Esophagus squamous epithelium (tissue), 5 donors: ENCODE measurements at places on chromosomes 1 and 21.

DNA sequence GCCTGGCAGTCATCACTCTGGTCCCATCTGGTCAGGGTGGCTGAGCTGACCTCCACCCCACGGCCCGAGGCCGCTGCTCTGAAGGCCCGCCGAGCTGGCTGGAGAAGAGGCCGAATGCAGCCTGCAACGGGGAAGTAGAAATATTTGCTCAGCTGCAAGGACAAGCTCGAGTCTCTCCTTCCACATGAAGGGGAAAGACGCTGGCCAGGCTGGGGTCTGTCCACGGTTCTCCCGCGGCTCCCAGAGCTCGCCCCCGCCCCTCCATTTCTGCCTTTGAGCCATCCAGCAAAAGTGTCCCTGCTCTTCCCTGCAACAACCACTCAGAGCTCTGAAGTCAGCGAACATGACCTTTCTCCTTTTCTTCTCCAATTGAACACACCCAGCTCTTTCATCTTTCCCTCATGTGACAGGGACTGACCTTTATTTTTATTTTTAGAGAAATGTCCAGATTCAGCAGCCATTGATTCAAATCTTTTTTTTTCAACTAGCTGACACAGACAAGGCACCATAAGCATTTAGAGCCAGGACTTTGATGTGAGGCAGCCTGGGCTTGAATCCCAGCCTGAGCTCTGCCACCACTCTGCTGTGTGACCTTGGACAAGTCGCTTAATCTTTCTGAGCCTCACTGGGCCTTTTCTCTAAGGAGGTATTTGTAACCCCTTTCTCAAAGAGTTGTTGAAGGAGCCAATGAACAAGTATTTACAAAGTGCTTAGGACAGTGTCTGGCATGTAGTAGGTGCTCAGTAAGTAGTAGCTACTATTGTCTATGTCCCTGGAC lies 149.3 kb upstream of the WNT4 start:
- DNase-seq: no peak

DNA sequence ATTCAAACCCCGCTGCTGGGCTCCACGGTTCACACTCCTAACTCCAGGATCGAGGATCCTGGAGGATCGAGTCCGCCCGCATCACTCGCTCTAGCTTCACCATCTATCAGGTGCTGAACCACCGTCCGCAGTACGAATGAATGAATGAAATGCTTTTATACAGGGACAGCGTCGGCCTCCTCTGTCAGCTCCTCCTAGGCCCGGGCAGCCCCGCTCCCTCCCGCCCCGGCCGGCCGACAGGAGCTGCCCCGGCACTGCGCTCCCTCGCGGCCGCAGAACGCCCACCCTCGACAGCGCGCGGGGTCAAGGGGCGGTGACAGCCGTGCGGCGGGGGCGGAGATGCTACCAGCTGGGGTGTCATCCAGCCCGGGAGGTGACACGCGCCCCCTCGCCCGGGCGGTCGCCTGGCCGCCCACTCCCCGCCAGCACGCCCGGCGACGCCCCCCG lies 520 bp downstream of the ZBTB17 start:
- no peak for DNase-seq

DNA sequence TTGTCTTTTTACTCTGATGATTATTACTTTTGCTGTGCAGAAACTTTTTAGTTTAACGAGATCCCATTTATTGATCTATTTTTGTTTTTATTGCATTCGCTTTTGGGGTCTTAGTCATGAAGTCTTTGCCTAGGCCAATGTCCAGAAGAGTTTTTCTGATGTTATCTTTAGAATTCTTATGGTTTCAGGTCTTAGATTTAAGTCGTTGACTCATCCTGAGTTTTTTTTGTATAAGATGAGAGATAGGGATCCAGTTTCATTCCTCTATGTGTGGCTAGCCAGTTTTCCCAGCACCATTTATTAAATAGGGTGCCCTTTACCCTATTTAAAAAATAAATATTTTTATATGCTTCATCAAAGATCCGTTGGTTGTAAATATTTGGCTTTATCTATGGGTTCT lies 13.2 kb downstream of the MAN1C1 start:
- DNase-seq: no peak

DNA sequence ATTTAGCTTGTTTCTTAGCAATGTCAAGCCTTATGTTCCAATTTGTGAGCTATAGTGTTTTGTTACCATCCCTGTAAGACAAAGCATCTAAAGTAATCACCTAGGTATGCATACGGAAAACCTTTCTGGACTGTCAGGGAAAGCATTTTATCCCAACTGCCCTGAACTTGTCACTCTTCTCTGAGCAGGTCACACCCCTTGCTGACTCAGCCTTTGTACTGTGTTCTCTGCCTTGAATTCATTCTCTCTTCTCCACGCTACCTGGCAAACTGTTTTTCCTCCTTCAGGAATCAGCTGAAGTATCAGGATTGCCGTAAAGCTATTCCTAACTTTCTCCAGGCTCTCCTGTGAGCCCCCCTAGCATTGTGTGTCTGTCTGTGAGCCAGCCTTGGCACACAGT lies 54.2 kb downstream of the PBX1 start:
- DNase-seq: no peak

DNA sequence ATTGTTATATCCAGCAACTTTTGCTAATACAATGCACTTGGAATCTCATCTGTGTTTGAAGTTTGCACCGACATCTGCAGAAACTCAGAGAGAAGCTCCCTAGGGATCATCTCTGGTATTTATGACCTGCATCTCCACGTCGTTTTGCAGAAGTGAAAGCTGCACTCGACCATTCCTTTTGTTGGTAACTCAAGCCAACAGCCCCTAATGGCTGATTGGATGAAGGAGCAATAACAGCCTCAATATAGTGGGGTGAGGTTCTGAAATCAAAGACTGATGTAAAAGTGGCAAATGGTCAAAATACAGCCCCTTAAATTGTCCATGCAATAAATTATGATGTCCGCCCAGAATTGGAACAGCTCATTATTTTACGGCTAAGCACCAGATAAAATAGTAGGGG lies 344.2 kb upstream of the KAZN start:
- no peak for DNase-seq

- no peak for DNase-seq
Observed at GRCh38 chr1:229579059-229579673, 20.7 kb upstream of the ABCB10 start.

DNA sequence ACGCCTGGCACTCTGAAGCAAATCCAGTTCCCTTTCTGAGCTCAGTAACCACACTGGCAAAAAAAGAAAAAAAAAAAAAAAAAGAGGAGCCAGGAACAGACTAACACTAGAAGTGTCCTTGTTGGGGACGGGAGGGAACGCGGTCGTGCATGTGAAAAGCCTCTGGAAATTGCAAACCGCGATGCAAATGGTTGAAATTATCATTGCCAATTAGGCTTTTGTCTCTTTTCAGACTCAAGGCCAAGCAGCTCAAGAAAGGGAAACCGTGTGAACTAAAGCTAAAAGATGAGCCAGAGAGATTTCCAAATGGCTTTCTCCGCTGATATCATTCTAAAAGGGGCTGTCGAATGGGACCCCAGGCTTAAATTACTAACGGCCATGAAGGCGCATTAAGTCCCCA lies 13.5 kb downstream of the TRABD2B start:
- no peak for DNase-seq

DNA sequence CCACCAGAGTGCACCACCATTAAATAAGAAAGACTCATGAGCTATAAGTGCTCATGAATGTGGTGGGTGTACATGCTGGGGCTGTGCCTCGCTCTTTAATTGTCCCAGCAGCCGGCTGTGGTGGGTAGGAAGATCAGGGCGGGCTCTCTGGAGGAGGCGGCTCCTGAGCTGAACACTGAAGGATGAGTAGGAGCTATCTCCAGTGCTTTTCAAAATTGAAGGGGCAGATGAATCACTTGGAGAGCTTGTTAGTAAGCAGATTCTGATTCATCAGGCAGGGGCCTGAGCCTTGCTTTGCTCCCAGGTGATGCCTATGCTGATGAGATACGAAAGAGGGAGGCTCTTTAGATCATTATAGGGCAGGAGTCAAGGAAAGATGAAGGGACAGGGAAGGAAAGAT lies 54.1 kb downstream of the ETS2 start:
- no peak for DNase-seq

DNA sequence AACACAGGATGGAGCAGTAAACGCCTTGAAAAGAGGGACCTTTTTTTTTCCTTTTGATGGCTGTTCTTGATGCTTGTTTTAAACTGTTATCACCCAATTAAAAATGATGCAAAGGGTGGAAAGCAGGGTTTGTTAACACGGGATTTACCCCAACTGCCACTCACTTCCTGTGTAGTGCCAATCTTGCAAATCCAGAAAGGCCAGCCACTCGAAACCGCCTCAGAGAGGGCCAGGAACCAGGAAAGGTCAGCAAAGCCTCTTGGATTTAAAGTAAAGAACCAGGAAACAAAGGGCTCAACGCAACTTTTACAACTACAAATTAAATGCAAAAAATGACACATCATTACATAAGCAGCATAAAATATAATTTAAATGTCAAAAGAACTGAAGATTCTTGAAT lies 347.4 kb downstream of the PDE4B start:
- no peak for DNase-seq

- no peak for DNase-seq
Observed at GRCh38 chr1:31769720-31770390, 5.7 kb upstream of the ADGRB2 start.

DNA sequence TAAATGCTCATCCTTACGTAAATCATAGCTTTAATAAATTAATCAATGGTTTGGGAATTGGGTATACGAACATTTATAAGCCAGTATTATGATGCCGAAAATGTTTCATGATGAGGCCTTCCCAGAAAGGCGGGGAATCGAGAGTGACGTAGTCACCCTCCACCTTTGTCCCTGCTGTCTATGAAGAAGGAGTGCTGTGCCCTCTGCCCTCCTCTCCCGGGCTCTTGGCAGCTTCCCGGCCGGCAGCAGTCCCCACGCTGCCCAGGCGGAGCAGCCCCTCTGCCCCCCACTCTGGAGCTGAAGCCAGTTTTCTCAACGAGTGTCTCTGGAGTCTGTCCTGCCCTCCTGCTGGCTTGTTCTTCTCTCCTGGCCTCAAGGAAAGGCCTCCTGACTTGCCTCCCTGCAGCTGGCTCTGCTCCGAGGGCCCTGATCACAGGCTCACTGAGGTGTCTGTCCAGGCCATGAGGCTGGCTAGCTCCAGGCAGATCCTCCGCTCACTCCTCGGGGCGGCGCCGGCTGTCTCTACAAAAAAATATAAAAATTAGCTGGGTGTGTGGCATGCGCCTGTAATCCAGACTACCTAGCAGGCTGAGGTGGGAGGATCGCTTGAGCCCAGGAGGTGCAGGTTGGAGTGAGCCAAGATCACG lies 150.7 kb upstream of the COL6A1 start:
- DNase-seq: no peak

GRCh38 chr1:5481889-5482288 lies 510.3 kb downstream of the NPHP4 start:
- DNase-seq: no peak

- DNase-seq: no peak
Observed at GRCh38 chr1:234901491-234902049, 227.1 kb downstream of the TOMM20 start.

DNA sequence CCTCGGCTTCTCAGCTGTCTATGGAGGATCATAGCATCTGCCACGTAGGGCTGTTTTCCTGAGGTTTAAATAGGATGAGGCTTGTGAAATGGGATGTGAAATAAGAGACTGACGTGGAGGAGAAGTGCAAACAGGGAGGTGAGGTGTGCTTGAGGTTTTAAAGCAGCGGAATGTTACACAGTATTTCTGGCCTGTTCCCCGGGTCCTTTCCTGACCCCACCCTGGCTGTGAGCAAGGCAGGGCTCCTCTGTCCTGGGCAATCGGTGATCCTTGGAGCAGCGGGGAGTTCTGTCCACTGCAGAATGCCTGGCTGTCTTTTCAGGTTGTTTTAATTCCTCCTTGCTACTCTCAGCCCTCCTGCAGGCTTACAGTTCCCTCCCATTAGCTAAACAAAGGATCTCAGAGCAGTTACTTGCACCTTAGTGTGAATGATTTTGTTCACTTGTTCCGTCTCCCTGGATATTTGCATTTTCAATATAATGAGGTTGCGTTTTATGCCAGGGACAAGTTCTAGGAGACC lies 38.6 kb downstream of the LHX4 start:
- DNase-seq: no peak

GRCh38 chr1:154770897-154771594 lies 99.0 kb downstream of the KCNN3 start:
- DNase-seq: no peak

DNA sequence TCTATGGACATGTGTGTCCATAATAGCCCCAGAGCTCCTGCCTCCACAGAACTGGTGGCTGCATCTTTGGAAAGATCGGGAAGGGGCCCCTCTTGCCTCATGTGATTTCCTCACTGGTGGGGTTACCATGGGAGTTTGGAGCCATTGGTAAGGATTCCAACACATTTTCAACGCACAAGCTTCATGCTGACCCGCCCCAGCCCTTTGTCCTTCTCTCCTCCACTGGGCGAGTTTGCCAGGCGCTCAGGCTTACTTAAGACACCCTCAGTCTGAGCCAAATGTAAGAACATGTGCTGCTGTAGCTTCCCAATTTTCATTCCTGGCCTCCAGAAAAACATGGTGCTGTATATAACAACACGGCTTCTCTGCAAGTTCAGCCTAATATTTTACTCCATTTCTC lies 72.4 kb downstream of the ATP5PO start:
- DNase-seq: no peak

DNA sequence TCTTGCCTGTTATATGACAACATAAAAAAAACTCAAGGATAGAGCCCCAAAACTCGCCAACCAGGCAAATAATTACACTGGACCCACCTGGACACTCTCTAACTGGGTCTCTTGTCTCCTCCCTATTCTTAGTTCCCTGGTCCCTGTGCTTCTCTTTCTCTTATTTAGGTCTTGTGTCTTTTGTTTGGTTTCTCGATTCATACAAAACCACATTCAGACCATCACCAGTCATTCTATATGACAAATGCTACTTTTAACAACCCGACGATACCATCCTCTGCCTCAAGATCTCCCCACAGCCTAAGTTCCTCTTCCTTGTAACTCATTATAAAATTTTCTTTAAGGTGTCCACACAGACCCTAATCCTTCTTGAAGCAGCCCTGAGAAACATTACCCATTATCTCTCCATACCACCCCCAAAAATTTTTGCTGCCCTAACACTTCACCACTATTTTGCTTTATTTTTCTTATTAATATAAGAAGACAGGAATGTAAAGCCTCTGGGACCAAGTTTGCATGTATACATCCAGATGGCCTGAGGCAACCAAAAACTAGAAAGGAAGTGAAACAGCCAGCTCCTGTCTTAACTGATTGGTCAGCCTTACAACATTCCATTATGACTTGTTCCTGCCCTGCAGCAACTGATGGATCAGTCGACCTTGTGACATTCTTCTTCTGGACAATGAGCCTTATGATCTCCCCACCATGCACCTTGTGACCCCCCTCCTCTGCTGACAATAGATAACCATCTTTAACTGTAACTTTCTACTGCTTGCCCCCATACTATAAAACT lies 638.2 kb downstream of the AMY1C start:
- no peak for DNase-seq

- no peak for DNase-seq
Observed at GRCh38 chr1:196461521-196461920, 146.7 kb downstream of the KCNT2 start.

DNA sequence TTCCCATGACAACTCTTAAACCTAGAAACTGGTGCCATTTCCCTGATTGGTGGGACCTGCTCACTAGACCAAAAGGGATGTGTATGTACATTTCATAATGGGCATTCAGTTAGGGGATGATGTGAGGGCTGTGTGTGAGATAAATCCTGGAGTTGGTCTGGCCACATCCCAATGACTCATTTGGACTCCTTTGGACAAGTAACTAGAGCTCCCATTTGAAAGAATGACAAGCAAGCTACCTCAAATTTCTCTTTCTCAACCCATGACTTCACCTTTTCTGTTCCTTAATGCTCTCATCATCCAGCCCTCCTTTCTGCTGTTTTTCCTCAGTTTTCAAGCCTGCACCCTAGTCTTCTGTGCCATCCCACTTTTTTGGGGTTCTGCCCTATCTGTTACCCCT lies 27.9 kb downstream of the EBNA1BP2 start:
- no peak for DNase-seq

GRCh38 chr1:245990315-245991022 lies 516.6 kb downstream of the SMYD3 start:
- DNase-seq: no peak
